Right renal pelvis (tissue), 4 donors: ENCODE measurements at places on chromosomes 5 and 9. TPM values are rescaled to one million over a fixed set of nuclear protein-coding genes. Genes with fewer than 3 reads are reported as not detected.

DNA sequence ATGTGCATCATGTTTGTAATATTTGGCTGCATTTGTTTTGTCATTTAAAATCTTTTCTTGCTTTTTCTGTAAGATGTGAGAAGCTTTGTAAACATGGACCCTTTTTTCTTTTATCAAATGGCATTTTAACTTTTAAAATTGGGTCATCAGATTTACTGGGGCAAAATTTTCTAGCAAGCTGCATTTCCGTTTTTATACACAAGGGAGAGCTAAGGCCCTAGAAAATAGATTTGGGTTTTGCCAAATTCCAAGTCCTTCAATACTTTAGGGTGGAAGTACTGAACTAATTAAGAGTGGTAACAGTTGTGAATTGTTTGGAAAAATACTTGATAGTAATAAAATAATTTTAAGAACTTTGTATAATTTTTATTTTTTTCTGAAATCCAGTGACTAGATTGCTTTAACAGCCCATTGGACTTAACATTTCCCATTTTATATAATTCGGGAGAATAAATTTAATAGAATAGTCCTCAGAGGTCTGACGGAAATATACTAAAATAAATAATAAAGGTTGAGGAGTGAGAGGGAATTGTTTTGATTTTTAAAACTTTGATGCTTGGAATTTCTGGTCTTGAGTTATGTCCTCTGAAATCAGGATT is 117.4 kb downstream of the SMARCA2 start:
- DNase-seq, result no peak

DNA sequence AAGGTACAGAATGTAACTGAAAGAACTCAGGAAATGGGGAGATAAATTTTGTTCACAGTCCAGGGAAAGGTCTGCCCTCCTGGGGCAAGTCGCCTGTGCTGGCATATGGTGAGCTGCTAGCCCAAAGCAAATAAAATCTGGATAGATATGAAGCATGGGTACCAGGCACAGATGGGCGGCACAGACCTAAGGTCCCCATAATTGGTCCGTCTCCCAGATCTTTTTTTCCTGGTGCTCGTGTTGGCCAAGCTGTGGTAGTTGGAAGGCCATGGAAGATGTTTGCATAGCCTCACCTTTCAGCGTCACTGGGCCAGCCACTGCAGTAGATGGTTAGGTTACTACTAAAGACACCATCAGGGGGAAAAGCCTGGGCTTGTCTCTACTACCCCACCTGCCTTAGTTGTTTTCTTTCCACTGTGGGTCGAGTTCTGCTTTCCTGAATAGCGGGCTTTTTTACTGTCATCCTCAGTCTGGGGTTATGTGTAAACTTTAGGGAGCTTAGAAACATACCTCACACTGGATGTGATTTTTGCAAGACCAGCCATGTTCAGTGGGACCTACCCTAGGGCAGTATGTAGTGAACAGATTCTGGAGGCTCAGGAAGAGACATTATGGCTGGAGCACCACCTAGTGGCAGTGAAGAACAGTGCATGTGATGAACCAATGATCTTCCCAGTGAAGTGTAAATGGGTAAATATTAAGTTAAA is 24.2 kb upstream of the GLRX start:
- no peak for DNase-seq

- DNase-seq, result no peak
Observed at GRCh38 chr5:73282923-73283322, 109.9 kb downstream of the TMEM174 start.

DNA sequence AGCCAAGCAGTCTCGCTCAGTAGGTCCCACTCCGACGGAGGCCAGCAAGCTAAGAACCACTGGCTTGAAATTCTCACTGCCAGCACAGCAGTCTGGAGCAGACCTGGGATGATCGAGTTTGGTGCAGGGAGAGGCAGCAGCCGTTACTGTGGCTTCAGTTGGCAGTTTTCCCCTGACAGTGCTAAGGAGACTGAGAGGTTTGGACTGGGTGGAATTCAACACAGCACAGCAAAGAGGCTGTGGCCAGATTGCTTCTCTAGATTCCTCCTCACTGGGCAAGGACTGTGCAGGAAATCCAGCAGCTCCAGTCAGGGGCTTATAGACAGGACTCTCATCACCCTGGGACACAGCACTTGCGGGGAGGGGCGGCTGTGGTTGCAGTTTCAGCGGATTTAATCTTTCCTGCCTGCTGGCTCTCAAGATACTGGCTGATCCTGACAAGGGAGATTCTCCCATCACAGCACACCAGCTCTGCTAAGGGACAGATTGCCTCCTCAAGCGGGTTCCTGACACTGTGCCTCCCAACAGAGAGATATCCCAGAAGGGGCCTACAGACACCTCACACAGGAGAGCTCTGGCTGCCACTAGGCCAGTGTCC is 122.1 kb downstream of the YIPF5 start:
- DNase-seq, result no peak

DNA sequence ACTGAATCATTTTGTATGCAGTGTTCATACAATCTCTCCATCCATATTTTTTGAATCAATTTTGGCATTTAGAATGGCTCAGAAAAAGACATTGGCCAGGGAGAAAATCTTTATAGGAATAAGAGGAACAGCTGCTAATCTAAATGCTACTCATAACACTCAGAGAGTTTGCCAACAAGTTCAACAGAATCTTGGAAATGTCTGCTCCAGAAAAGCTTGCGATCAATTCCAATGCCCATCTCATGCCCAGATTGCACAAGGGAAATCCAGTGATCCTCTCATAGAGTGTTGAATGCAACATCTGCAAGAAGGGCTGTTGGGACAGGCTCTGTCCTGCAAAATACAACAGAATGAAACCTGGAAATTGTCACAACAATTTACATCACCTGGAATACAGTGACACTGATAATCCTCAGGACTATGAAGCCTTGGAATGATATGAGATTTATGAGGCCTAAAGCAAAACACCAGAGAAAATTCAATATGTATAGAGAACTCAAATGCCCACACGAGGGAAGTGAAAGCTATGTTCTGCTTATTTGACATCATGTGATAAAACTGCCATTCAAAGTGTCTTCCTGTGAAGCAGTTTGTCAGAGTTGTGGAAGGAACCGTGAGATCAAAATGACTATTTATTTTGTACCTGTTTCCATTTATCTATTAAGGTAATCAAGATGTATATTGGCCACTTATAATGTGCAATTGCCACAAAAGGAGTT is 190.1 kb downstream of the PARP8 start:
- no peak for DNase-seq

- DNase-seq, result no peak
Observed at GRCh38 chr9:86685556-86685955, 261.8 kb downstream of the GAS1 start.

GRCh38 chr9:124270504-124271335 is 13.0 kb downstream of the NEK6 start:
- DNase-seq, result no peak

DNA sequence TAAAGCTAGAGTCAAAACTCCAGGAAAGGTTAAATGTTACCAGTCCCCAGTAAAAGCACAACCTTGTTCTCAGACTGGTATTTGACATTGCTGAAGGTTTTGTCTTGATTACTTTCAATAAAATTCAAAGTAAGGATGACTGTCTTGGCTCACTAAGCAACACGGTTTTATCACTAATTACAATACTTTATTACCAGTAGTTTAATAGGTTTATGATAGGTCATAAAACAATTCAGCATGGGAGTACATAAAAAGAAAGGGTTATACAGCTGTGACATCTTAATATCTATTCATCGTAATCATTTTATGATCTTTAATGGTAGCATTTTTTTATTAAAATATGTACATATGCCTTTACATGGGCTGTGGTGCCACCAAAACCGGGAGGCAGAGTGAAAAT is 370.7 kb upstream of the IRX2 start:
- DNase-seq, result no peak

GRCh38 chr5:162256711-162257110 is 189.1 kb downstream of the GABRG2 start:
- DNase-seq, result no peak

GRCh38 chr9:127262602-127263001 is 2.0 kb upstream of the GARNL3 start:
- no peak for DNase-seq

DNA sequence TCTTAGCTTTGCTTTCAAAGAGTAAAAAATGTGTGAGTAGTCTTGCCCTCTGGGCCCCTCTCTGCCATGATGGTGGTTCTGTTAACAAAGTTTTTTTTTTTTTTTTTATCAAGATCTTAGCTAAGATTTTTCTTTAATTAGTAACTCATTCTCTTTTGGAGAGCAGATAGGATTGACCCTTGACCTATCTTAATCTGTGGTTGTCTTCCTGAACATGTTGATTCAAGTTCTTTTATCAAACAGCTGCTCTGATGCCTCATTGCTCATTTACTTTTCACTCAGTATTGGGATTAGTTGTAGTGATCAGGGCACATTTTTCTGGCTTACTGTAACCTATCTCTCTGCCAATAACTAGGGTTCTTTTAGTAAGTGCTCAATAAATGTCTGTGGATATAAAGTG is 106.3 kb downstream of the PCSK5 start:
- no peak for DNase-seq

DNA sequence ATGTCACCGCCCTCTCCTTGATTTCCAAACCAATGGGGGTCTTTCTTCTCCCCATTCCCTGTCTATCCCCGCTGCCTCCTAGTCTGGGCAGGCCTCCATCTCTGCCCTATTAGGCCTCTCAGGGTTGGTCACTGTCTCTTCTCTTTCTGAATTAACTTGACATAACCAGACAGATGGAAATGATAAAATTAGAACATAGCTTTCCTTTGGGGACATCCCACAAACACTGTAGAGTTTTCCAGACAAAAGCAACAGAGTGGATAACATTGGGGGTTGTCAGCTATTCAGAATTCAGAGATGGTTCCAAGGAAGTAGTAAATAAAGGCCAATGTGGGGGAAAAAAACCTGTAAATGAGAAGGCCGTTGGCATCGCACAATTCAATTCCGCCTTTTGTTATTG is 24.7 kb downstream of the LHX6 start:
- DNase-seq, result no peak

LRRC70 gene
- polyA plus RNA-seq, result 7.0 TPM

C1QTNF2 gene
- 1.9 TPM for polyA plus RNA-seq

MARCHF11 gene
- 4.4 TPM for polyA plus RNA-seq
